ENCODE measurements at places on chromosomes 7 and 10.

DNA sequence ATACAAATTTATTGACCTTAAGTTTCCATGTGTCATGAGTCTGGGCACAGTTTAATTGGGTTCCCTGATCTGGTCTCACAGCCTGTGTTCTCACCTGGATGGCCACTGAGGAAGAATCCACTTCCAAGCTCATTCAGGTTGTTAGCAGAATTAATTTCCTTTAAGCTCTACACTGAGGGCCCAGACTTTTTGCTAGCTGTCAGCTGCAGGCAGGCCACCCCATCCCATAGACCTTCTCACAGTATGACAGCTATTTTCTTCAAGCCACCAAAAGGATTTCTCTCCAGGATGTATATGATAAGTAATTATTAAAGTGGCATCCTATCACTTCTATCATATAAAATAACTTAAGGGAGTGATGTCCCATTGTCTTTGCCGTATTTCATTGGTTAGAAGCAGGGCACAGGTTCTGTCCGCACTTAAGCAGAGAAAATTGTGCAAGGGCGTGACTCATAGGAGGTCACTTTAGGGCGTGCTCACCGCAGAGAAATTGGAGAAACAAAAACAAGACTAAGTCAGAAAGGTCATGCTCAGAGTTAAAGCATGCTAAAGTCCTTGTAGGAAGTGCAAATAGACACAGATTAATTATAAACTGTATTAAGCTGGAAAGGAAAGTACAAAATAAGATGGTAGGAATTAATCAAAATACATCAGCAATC is 109.9 kb downstream of the AHR start:
- DNase-seq, result no peak

DNA sequence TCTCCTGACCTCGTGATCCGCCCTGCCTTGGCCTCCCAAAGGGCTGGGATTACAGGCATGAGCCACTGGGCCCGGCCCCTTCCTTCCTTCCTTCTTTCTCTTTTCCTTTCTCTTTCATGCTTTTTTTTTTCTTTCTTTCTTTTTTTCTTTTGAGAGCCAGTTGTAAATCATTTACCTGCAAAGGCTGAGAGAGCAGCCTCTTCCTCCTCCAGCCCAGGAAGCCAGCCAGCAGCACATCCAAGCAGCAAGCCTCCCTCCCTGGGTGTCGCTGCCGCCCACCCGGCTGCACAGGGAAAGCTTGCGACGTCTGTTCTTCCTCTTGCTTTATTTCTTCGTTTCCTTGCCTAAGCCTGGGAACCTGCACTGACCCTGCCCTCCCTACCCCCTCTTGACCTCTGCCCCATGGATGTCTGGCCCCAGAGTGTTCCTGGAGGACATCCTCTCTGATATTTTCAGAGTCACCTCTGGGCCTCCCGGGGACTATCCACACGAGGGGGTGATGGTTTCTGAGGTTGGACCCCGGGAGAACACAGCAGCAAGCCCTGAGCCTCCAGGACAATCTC is 62.8 kb upstream of the MYL10 start:
- no peak for DNase-seq

DNA sequence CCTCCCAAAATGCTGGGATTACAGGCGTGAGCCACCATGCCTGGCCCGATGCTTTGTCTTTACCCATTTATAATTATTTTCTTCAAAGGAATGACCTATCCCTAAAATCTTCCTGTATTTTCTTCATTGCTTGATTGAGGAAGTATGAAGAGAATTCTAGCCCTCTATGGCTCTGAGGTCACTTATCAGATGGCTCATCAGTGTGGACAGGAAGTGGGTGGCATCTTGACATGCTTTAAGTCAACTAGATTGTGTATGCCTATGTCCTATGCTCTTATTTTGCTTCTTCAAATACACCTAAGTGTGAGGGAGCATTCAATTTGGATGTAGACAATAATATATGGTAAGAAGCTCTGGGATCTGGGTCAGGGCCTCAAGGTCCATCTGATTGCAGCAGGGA is 1020.5 kb downstream of the LRMDA start:
- no peak for DNase-seq

DNA sequence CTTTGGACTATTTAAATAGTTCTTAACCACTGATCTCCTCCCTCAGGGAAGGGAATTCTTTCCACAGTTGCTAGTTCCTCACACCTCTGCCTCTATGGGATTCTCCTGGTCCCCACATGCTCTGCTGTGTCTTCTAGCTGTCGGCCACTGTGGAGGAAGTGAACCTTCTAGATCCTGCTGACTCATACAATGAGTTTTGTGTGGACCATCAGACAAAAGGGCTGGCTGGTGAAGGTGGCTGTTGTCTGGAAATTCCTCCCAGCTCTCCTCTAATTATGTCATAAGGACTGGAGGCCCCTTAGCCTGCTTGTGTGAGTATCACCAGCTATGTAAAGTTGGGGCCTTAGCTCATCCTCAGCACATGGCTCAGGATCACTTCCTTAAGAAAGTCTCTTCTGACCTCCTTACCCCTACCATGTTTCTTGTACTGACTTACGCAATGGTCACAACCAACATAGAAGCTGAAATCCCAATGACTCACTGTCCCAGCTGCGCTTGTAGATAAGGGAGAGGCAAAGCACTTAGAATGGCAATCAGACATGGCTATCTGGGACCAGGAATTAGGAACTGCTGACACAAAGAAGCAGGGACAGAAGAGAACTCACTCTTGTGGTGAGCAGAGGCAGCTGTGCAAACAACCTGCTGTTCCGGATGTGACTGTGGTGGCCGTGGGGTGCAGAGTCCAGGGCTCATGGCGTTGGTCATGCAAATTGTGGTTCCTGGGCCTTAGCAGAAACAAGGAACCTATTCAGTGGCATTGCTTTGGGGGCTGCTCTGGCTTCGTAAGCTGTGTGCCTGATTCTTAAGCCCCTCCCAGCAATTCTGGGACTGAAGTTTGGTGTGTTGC is 2.5 kb upstream of the MACC1 start:
- DNase-seq, result no peak

DNA sequence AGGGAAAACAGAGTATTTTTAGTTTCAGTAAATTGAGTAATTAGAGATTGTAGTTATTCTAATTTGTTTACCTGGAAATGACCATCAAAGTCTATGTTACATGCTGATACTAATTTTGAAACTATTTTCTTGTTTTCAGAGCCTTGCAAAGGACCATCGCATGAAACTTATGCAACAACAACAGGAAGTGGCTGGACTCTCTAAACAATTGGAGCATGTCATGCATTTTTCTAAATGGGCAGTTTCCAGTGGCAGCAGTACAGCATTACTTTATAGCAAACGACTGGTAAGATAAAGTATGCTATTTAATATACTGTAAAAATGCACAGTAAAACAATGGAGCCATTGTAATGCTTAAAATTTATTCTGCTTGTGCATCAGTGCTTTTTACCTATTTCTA is 78.5 kb downstream of the TRIM24 start:
- DNase-seq, result no peak

GRCh38 chr7:27967639-27968038 is 213.0 kb downstream of the JAZF1 start:
- DNase-seq, result no peak
